ENCODE measurements at places on chromosomes 3 and 15.

DNA sequence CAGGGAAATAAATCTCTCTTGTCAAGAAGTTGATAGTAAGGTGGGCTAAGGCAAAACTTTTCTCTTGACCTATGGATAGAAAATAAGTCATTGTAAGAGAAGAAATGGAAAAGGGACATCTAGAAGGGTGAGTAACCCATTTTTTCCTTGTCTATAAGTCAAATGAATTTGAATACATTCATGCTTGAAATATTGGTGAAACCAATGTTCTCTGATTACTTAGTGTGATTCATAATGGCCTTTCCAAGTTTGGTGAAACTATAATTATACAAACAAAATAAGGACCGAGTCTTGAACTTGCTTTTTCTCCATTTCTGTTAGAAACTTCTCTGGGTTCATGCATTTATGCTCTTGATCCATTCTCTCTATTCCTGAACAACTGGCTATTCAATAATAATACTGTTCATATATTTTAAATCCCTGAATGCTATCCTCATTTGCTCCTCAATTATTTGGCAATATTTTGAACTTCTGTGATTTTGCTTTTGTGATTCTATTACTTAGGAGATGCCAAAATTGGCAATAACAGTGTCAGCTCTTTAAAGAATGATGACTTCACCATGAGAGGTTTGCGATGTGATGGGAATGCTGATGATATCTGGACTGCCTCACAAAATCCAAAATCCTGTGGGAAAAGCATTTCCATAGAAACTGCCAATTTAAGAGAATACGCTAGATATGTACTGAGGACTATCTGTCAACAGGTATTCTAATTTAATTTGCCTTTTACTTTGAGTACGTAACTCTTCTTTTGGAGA, 12.3 kb downstream of the P2RY12 start:
- DNase-seq: no peak

DNA sequence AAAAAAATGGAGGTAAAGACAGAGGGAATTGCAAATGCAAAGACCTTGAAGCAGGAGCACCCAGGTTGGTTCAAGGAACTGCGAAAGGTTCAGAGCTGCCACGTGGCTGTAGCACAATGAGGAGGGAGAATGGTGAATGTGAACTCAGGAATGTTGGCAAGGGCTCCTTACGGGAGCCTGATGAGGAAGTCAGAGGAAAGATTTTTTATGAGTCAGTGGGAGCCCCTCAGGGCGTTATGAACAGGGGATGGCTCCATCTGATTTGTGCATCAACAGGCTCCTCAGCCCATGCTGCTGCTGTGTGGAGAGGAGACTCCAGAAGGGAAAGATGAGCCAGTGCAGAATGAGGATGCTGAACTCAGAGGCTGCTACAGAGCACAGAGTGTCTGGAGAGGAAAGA, 194.4 kb downstream of the ARRDC4 start:
- DNase-seq: no peak

GRCh38 chr3:133258358-133258757, 141.5 kb upstream of the BFSP2 start:
- no peak for DNase-seq

DNA sequence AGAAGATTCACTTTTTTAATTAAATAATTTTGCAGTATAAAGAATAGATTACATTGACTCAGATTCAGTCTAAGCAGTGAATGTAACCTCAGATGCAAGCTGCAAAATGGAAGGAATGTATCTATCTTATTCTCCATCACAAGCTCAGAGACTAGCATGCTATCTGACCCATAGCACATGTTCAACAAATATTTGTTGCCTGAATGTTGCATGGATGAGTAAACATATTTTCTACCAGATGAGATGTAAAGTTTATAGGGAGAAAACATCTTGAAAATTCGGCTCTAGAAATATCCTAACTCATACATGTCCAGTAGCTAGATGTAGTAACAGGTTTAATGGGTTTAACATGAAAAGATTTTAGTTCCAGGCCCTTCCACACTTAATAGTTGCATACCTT, 234.2 kb downstream of the MECOM start:
- DNase-seq: no peak

DNA sequence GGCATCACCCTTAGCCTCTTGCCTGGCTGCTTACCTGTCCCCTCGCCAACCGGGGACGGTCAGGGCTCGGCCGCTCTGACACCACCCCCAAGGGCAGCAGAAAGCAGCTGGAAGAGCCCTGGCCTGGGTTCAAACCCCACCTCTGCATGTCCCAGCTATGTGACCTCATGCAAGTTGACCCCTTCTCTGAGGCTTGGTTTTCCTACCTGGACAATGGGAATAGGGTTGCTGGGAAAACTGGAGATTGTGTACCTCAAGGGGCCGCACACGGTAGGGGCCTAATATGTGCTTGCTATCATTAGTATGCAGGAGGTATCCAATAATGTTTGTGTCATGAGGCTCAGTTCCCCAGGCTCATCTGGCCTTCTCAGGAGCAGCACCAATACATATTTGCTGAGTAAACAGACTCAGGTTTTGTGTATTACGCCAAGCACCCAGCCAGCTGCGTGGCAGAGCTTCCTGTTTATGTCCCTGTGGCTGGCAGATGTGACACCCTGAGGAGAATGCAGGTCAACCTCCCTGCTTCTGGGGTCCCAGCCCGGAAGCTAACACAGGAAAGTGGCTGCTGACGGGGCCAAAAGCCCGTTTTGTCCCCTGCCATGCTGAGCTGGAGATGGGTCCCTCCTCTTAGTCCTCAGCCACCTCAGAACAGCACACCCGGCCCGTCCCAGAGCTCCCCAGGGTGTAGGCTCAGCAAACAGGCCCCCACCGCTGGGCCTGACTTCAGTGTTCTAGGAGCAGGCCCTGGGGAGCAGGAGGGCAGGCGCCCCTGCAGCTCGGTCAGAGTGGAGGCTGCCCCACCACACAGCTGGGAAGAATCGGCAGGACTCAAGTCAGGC, 29.7 kb downstream of the PLXND1 start:
- DNase-seq: peak; percentile 80
